ENCODE measurements at places on chromosomes 4 and X.

DNA sequence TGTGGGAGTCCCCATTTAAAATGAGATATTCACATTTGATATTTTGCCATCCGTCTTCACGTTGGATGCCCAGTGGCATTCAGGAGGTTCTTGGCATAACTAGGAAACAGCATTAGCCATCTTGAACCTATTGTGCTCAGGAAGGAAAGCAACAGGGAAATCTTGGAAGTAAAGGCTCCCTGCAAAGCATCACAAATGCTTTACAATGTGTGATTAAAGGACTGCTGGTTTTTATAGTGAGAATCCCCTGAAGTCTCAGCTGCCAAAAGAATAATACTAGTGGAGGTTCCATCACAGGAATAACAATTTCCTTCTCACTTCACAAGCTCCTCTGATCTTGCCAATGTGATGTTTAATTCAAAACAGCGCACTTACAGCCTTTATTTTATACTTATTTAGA is 49.7 kb upstream of the NPNT start:
- no peak for DNase-seq

GRCh38 chr4:30950737-30951136 is 230.6 kb downstream of the PCDH7 start:
- DNase-seq: no peak

DNA sequence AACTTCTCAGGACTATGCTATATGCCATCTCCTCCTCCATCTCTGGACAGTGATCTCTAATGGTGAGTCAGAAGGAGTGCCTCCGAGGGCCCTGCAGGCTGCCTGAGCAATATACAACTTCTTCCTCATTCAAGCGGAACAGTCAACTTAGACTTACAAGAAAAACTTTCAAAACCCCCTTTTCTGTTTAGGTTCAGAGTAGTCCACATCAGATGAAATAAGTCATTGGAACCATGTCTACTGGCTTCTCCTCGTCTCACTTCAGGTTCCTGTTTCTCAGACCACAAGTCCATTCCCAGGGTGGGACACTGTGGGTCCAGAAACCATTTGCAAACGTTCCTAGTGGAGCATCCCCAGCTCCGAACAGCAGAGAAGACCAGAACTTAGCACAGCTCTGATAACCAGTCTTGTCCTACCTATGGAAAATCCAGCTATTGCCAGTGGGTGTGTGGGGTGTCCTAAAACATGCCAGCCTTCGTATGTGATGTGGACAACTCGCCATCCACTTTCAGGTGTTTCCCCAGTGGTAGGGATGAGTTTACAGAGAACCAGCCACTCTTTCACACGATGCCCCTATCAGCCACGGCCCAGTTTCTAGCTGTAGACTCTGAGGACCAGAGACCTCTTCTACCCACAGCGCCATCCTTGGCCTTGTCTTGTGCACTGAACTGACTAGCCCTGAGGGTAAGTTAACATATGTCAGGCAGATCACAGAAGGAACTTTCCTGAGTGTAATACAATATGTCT is 32.7 kb upstream of the NKRF start:
- no peak for DNase-seq

GRCh38 chr4:102321260-102321995 is 23.9 kb downstream of the SLC39A8 start:
- no peak for DNase-seq

- no peak for DNase-seq
These were observed 1.4 kb downstream of the PALLD start for GRCh38 chr4:168498251-168498650.
